ENCODE measurements at places on chromosomes 6 and 20. TPM values are rescaled to one million over a fixed set of nuclear protein-coding genes. Genes with fewer than 3 reads are reported as not detected.

The PEX3 gene
- 15.2 TPM for total RNA-seq

The EGFL8 gene
- total RNA-seq, result 1.3 TPM

The ACTR5 gene
- total RNA-seq, result 6.6 TPM

The BFSP1 gene
- total RNA-seq, result 1.8 TPM

The LAMA4 gene
- total RNA-seq, result 536 TPM

The PLCB4 gene
- total RNA-seq, result 4.8 TPM

The SYTL3 gene
- 0.76 TPM for total RNA-seq

The CARMIL1 gene
- 4.0 TPM for total RNA-seq

Measured in dermis lymphatic vessel endothelial cell (primary cell).